CD4-positive, alpha-beta T cell treated with Interleukin-21 for 1 hour (primary cell): ENCODE measurements at places on chromosomes 11 and 22.

- no peak for DNase-seq
Measured at GRCh38 chr11:125173027-125173426, 8.5 kb downstream of the PKNOX2 start.

GRCh38 chr22:43081968-43082367 lies 7.2 kb downstream of the TTLL1 start:
- no peak for DNase-seq

GRCh38 chr22:38205261-38206128 lies 3.7 kb downstream of the MAFF start:
- no peak for DNase-seq

- DNase-seq = no peak
Measured at GRCh38 chr11:20754933-20755332, 85.5 kb downstream of the NELL1 start.

DNA sequence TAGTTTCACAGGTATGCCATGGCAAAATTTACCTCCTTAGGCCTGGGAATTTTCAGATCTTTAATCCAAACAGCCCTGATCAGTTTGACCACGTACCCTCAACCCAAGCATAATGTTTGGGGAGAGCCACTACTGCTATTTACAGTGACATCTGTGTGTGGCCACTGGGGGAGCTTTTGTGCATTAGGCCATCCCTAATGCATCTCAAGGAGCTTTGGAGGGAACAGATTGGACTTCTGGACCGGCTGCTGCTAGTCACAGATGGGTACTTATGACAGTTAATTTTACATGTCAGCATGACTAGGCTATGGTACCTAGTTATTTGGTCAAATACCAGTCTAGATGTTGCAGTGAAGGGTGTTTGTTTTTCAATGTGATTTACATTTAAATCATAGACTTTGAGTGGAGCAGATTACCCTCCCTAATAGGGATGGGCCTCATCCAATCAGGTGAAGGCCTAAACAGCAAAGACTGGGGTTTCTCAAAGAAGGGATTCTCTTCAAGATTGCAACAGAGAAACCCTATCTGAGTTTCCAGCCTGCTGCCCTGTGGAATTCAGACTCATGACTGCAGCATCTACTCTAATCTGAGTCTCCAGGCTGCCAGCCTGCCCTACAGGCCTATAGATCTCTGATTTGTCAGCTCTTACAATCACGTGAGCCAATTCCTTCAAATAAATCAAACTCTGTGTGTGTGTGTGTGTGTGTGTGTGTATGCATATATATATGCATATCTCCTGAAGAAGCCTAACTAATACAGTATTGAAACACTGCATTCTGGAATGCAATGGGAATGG lies 38.0 kb upstream of the GALNT18 start:
- no peak for DNase-seq

- DNase-seq = no peak
Measured at GRCh38 chr11:19562156-19562555, 150.5 kb upstream of the NAV2 start.

DNA sequence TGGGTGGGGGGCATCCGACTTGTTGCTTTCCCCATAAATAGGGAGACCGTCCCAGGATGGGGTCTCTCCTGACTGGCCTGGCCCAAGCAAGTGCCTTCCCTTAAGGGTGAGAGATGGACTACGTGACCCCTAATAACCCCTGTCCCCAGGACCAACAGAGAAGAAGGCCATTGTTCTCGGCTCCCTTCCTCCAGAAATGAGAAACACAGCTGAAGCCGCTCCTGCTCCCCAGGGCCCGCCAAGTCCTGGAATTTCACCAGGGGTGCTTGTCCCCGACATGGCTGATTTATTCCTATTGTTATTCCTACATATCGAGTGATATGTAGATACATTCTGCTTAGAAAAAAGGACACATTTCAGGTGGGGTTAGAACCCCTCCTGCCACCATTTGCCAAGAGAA lies 100.8 kb downstream of the TP53I11 start:
- DNase-seq = no peak

DNA sequence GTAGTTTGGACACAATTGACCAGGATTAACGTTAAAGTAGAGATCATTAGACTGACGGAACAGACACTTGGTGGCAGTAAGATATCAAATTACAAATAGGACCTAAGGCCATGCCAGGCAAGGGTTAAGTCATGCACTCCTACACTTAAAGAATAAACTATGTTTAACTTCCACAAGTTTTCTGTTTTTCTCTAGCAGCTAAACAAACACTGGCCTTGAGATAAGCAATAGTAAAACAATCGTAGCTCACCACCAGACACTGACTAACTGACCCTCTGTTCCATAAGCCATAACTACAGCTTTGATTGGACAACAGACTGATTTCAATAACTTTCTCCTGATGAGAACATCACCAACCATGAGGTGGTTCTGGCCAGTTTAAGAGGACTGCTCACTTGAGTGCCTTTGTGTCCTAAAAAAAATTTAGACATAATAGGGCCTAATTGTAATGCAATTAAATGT lies 2.0 kb upstream of the CEP126 start:
- no peak for DNase-seq

GRCh38 chr11:88105951-88106350 lies 69.3 kb downstream of the RAB38 start:
- no peak for DNase-seq

DNA sequence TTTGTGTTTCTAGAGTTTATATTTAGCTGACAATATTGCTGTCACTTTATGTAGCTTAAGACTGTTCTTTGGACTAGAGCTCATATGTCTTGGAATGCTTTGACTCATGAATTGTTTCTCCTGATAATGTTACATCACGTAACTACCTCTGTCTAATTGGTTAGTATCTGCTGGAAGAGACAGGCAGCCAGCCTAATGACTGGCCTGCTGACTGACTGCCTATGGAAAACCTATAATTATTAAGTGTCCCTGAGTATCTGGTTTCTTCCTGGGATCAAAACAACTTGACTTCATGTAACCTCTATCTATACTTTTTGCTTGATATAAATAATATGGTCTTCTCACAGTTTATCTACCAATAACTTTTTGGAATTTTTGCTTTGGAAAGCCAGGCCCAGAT lies 9.4 kb downstream of the SOX6 start:
- DNase-seq = no peak

GRCh38 chr22:32265882-32266767 lies 11.0 kb upstream of the SLC5A4 start:
- DNase-seq = peak; percentile 69

DNA sequence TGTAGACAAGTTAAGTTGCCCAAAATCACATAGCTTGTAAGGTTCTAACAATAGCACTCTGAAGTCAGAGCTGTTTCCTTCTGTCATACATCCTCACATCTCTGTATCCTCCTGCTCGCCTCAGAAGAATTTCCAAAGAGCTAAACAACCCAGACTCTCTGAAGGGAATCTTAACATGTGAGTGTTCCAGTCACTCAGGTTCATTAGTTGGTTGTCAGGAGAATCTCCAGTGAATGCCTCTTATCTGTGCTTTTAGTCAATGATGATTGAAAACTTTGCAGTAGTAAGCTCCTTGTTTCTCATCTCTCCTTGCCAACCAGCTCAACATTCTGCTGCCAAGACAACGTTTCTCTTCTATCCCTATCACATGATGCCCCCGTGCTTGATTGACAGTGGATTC lies 195.5 kb downstream of the C11orf91 start:
- DNase-seq = no peak

GRCh38 chr11:79033833-79034232 lies 407.0 kb downstream of the TENM4 start:
- DNase-seq = no peak

GRCh38 chr11:127620671-127621070 lies 620.1 kb upstream of the KIRREL3 start:
- no peak for DNase-seq

- no peak for DNase-seq
Measured at GRCh38 chr11:128334311-128335044, 252.9 kb downstream of the ETS1 start.

GRCh38 chr22:38886333-38886732 lies 14.3 kb upstream of the CBX6 start:
- DNase-seq = no peak

- no peak for DNase-seq
Measured at GRCh38 chr22:44692662-44693007, 9.4 kb upstream of the PRR5 start.

DNA sequence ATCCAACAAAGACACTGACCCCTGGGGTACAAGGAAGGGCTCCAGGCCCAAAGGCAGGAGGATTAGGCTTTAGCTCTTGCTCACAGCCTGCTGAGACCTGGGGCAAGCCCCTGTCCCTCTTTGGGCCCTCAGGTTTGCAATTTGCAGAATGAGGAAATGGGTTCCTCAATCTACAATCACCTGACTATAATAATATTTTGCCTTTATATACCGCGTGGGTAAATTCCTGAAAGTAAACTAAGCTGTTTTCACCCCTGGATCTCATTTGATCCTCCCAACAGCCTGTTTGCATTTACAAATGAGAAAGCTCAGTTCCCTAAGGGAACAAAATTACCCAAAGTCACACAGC lies 797 bp downstream of the STARD10 start:
- no peak for DNase-seq

- DNase-seq = no peak
Measured at GRCh38 chr11:7905961-7906429, 25.1 kb downstream of the OR10A6 start.

DNA sequence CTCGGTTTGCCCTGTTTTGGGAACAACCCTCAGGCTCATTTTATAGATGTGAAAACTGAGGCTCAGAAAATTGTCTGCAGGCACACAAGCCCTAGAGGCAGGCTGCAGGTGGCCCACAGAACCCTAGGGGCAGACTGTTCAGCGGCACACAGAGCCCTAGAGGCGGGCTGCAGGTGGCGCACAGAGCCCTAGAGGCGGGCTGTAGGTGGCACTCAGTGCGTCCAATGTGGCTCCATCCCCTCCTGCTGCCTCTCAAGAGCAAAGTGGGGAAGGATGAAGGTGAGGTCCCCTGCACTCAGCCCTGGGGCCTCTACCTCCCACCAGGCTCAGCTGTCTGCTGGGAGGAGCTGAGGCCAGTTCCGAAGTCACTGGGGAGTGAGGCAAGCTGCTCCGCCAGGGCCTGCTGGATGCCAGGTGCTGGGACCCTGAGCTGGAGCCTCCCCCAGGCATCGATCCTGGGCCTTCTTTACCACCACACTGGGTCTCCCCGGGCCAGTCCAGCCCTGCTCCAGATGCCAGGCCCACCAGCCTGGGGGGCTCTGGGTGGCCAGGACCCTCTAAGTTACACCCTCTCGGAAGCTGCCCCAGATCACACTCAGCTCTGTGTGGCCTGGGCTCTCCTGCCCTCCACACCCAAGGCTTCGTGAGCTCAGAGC lies 2.3 kb downstream of the ACY3 start:
- peak; percentile 57 for DNase-seq

GRCh38 chr11:2074266-2074825 lies 64.8 kb downstream of the IGF2 start:
- no peak for DNase-seq

GRCh38 chr11:68297812-68298658 lies 14.4 kb upstream of the LRP5 start:
- peak; percentile 74 for DNase-seq

GRCh38 chr22:44595841-44596341 lies 97.9 kb upstream of the RTL6 start:
- no peak for DNase-seq

- DNase-seq = no peak
Measured at GRCh38 chr11:115222863-115223530, 281.2 kb downstream of the CADM1 start.

GRCh38 chr22:29225422-29226090 lies 19.9 kb downstream of the EMID1 start:
- DNase-seq = no peak

GRCh38 chr11:78331711-78332110 lies 85.9 kb downstream of the GAB2 start:
- no peak for DNase-seq

GRCh38 chr11:61514050-61514917 lies 5.7 kb downstream of the LRRC10B start:
- no peak for DNase-seq

GRCh38 chr11:119029340-119030028 lies 1.2 kb downstream of the SLC37A4 start:
- no peak for DNase-seq

GRCh38 chr11:12673924-12674570 lies at the start of gene TEAD1:
TEAD1 (plus strand) TSS chr11:12674421.
- peak; percentile 80 for DNase-seq

GRCh38 chr11:134882671-134883297 lies 470.7 kb upstream of the B3GAT1 start:
- no peak for DNase-seq

DNA sequence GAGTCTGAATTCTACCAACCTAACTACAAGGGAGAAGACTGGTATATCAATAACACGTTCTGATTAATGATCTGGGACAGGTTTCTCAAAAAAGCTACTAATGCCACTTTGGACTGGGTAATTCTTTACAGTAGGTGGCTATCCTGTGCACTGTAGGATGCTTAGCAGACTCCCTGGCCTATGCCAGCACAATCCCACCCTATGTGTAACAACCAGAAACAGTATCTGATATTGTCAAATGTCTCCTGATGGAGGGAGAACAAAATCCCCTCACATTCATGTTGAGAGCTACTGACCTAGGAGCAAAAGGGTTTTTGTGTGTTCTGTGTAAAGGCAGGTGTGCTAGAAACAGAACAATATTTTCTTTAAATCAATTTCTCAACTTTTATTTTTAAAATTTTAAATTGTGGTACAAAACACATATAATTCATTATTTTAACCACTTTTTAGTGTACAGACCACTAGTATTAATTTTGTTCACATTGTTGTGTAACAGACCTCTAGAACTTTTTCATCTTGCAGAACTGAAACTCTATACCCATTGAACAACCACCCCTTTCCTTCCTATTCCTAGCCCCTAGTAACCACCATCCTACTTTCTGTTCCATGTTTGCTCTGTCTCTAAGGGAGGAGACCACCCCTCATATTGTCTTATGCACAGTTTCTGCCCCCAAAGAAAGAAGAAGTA lies 2.1 kb upstream of the MS4A6A start:
- DNase-seq = peak; percentile 14

GRCh38 chr22:44538051-44538450 lies 40.0 kb upstream of the RTL6 start:
- DNase-seq = no peak
